ENCODE measurements at places on chromosomes 6 and 20.

DNA sequence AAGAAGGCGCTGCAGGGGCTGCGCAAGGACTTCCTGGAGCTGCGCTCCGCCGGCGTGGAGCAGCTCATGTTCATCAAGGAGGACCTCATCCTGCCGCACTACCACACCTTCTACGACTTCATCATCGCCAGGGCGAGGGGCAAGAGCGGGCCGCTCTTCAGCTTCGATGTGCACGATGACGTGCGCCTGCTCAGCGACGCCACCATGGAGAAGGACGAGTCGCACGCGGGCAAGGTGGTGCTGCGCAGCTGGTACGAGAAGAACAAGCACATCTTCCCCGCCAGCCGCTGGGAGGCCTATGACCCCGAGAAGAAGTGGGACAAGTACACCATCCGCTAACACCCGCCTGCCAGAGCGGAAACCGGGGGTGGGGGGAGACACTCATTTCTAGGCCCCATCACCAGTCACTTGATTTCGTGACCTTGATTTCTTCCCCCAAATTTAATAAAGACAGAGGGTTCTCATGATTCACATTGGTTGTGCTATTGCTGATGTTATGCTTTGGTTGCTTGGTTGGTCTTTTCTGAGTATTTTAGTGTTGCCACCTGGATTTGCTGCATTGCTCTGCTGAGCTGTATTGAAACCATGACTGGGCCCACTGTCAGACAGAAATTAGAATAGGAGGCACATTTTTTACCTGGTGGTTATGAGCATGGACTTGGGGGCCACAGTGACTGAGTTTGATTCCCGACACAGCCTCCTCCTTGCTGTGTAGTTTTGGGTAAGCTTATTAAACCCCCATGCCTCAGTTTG is 1.5 kb downstream of the FAM50B start:
- no peak for DNase-seq

DNA sequence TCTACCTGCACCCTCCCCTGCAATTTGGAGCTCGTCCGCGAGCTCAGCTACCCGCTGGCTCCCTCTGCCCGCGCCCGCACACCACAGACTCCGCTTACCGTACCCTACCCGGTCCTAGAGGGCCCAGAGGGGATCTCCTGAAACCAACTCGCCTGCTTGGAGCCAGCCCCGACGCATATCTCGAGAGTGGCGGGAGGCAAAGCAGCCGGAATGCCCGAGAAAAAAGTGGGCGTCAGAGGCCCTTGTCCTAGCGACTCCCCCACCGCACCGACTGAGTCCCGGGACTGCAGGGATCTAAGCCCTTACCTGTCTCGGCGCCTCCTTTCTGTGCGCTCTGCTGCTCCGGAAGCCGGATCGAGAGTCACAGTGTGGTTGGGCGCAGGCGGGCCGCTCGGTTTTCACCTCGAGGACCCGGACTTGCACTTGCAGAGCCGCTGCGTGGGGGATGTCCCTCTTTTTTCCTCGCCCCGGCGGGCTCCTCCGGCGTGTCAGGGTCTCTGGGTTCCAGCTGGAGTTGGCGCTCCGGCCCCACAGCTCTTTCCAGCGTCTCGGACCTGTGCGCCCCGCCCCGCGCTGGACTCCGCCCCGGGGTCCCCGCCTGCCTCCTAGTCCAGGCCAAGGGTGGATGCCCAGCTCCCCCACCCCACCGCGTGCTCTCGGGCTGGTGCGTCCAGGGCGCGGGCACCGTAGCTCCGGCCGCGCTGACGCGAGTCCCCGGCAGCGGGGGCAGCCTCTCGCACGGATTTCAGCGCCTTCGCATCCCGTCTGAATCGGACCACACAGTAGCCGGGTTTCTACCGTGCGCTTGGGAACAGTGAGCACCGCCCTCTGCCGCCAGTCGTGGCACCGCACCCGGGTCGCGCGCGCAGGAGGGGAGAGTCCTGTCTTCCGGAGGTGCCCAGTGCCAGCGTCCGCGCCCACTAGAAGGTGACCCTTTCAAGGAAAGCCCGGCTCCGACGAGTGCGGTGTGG is at the start of gene PROKR2:
Gene PROKR2, minus strand, starts transcription at position 767 of the 971 bp plus-strand sequence. CDS start 2,585 bp downstream, outside the sequence.
- no peak for DNase-seq

- DNase-seq: no peak
Measured at GRCh38 chr20:58482416-58482815, 32.8 kb downstream of the APCDD1L start.

- DNase-seq: no peak
Measured at GRCh38 chr6:621931-622330, 35.0 kb downstream of the HUS1B start.

DNA sequence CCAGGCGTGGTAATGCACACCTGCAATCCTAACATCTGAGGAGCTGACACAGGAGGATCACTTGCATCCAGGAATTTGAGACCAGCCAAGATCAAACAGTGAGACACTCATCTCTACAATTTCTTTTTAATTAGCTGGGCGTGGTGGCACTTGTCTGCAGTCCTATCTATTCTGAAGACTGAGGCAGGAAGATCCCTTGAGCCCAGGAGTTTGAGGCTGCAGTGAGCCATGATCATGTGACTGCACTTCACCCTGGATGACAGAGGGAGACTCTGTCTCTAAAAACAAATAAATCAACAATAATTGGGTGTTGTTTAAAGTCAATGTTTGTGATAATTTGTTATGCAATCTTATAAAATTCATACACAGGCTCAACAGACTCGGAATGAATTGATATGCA is 18.0 kb upstream of the HLA-A start:
- DNase-seq: no peak

GRCh38 chr6:19873031-19873430 is 35.9 kb downstream of the ID4 start:
- no peak for DNase-seq

GRCh38 chr20:2872459-2873009 is 747 bp upstream of the PTPRA start:
- DNase-seq: no peak

GRCh38 chr6:169232507-169232931 is 21.1 kb downstream of the THBS2 start:
- no peak for DNase-seq

DNA sequence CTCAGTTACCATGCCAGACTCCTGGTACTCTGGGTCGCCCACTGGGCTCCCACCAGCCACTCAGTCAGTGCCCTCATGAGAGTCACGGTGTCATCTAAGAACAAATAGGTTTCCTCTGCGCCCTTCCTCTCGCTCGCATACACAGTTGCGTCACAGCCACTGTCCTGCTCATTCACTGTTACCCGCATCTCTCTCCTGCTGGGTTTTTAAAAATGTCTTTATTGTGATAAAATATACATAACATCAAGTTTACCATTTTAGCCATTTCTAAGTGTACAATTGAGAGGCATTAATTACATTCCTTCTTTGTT is 4.0 kb downstream of the TEAD3 start:
- no peak for DNase-seq

DNA sequence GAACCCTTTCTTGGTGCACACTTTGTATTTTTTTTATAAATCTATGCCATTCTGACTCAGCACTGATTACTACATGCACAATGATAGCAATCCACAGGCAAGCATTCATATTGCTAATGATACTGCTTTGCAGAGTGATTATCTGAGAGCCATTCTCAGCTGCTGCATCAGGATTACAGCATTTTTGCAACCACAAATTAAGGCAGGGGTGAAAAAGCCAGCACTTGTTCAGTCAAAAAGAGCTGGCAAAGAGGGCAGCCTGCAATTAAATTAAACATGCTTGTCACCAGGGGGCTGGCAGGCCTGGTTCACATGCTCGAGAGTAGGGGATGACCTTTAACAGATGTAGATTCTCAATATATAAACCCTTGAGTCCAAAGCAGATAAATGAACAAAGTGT is 40.7 kb upstream of the SLC17A4 start:
- no peak for DNase-seq

- DNase-seq: no peak
Measured at GRCh38 chr20:14861028-14861699, 523.8 kb upstream of the FLRT3 start.

DNA sequence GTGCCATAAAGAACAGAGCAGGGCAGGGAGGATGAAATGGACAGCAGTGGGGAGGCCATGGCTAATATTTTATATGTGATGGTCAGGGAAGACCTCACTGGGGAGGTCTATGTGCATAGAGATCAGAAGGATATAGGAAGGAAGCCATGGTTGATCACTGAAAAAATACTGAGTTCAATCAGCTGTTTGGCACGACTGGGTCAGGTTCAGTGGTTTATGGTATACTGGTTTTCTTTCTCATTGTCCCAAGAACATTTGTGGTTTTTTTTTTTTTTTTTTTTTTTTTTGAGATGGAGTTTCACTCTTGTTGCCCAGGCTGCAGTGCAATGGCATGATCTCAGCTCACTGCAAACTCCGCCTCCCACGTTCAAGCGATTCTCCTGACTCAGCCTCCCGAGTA is 78.3 kb upstream of the TIAM2 start:
- DNase-seq: no peak

- DNase-seq: no peak
Measured at GRCh38 chr6:70547313-70547712, 19.4 kb upstream of the SDHAF4 start.

DNA sequence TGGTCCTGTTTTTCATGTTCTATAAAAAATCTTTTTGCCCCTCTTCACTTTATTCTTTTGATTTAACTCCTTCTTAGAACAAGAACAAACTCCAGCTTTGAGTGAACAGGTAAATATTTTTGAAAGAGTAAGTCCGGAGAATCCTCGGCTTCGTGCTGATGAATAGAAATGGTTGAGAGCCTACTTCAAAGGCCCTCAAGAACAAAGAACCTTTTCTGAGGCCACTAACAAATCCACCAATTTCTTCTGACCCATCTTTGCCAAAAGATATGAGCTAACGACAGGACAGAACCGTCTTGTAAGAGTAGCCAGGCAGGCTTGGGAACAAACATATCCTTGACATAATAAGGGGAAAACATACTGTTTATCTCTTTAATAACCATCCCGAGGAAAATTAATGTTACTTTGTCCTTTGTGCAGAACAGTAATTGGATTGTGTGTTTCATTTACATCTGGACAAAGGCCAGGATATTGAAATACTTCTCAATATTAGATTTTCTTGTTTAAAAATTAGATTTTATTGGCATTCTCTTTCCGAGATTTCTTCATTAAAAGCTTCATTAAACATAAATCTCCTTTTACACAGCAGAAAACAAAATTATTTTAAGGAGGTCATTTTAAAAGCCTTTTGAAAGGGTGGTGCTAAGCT is 52.9 kb downstream of the NOX3 start:
- no peak for DNase-seq

DNA sequence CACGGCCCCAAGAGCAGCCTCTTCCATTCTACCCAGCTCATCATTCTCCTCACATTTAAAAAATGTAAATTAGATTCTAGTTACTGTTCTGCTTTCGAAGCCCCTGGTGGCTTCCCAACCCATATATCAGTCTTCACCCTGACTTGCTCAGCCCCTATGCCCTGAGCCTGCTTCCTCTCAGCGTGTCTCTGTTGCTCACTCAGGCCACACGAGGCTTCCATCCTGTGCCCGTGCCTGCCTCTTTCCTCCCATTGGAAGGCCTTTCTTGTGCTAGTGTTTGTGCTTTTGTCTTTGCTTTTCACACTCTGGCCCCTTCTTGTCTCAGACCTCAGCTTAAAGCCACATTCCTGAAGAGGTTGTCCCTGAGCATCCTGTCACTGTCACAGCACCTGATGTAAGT is 78.1 kb downstream of the AFDN start:
- DNase-seq: no peak

- no peak for DNase-seq
Measured at GRCh38 chr20:37270576-37271420, 9.2 kb upstream of the GHRH start.

DNA sequence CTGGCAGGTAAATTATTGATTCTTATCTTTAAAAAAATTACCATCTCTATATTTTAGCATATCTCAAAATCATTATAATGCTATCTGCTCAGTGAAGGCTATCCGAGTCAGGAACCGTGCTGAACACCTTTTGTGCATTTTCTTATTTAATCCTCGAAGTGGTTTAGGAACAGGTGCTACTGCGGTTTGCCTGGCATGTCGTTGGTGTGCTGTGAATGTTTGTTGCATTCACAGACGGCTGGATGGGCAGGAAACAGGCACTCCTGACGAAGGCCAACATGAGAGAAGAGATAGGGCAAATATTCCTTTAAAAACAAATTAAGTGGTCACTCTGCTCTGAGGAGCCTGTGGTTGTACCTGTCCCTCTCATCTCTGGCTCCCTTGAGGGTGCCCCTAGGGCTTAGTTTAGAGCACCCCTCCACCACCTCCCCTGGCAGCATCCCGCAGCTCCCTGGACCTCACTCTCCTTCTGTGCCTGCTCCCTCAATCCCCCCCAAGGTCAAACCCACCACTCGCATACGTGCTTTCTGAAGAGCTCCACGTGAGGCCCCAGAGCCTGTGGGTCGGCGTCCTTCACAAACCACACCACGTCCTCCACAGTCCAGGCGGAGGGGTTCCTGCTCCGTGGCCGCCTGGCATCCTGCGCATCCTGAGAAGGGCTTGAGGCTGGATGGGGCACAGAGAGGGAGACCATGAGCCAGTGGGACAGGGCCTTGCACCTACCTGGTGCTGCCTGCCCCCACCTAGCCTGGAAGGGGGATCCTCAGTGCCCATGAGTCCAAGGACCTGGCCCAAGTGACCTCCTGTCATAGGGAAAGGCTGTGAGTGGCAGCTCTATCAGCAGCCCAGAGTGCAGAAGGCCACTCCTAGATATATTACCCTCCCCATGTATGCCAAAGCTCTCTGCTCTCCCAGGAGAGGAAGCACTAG is 116.5 kb downstream of the SCML4 start:
- no peak for DNase-seq

DNA sequence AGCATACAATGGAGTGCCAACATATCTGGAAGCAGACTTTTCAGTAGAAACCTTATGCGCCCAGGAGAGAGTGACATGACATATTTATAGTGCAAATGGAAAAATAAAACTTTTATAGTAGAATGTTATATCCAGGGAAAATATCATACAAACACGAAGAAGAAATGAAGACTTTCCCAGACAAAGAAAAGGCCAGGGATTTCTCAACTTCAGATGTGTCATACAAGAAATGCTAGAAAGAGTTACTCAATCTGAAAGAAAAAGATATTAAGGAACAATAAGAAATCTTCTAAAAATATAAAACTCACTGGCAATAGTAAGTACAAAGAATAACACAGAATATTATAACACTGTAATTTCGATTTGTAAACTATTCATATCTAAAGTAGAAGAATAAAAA is 1269.3 kb downstream of the GRIK2 start:
- no peak for DNase-seq

- no peak for DNase-seq
Measured at GRCh38 chr6:168684471-168684870, 243.5 kb downstream of the SMOC2 start.

- DNase-seq: no peak
Measured at GRCh38 chr6:154161689-154162088, 122.6 kb downstream of the OPRM1 start.

- no peak for DNase-seq
Measured at GRCh38 chr20:341682-342081, 5.2 kb upstream of the NRSN2 start.

GRCh38 chr6:85580878-85581267 is 12.8 kb downstream of the SNX14 start:
- DNase-seq: no peak

DNA sequence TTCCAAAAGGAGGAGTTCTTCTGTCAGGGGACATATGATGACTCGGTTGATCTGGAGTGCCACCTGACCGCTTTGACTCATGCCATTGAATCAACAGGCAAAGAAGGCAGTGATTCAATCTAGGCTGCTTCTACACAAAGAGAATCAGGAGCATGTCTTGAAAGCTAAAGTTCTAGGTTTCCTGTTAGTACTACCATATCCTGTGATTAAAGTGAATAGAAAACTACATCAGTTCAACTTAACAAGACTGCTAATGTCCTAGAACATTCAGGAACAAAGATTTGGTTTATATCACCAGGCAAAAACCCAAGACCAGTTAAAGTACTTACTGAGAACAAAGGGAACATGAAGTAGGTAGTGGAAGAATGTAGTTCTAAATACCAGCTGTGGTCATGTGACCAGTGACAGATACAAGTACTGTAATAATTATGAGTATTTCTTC is 216.8 kb upstream of the SGK1 start:
- no peak for DNase-seq

Measured in BJ (cell line).